Natural killer cell (primary cell): ENCODE measurements at places on chromosomes 3 and 15. TPM values are rescaled to one million over a fixed set of nuclear protein-coding genes. Genes with fewer than 3 reads are reported as not detected.

Gene LCTL
- not detected for total RNA-seq

Gene CSPG4
- 0.05 TPM for total RNA-seq

Gene ACTC1
- not detected for total RNA-seq

Gene SKOR1
- 2.1 TPM for total RNA-seq

Gene TNFSF10
- total RNA-seq, result 27.7 TPM

Gene SUCLG2
- 55.8 TPM for total RNA-seq

Gene C2CD4A
- not detected for total RNA-seq

Gene ELP6
- 18.1 TPM for total RNA-seq

Gene PXYLP1
- 13.0 TPM for total RNA-seq

Gene ANKRD63
- not detected for total RNA-seq

Gene LIPH
- total RNA-seq, result not detected

Gene PIERCE2
- total RNA-seq, result 0.47 TPM

Gene RUVBL1
- 11.9 TPM for total RNA-seq

Gene CA12
- not detected for total RNA-seq

Gene LINGO1
- not detected for total RNA-seq

Gene SCN5A
- 0.50 TPM for total RNA-seq

Gene CDHR4
- total RNA-seq, result 0.30 TPM

Gene PPARG
- total RNA-seq, result 0.21 TPM

Gene NT5DC2
- 2.2 TPM for total RNA-seq

Gene RTP3
- not detected for total RNA-seq

Gene EPB42
- total RNA-seq, result not detected

Gene TMC3
- not detected for total RNA-seq

Gene CGNL1
- not detected for total RNA-seq

Gene KBTBD13
- total RNA-seq, result not detected

Gene CCR3
- total RNA-seq, result 36.7 TPM

Gene YEATS2
- 25.8 TPM for total RNA-seq

Gene APEH
- 62.8 TPM for total RNA-seq

Gene TTLL13
- 0.18 TPM for total RNA-seq

Gene USP50
- 0.33 TPM for total RNA-seq

Gene PLA2G4B
- total RNA-seq, result 15.2 TPM

Gene FHIT
- total RNA-seq, result 3.3 TPM

Gene DNAH1
- 74.2 TPM for total RNA-seq

Gene IDH2
- 81.0 TPM for total RNA-seq

Gene MRAS
- total RNA-seq, result 1.2 TPM

Gene TGM5
- total RNA-seq, result not detected

Gene PRTG
- total RNA-seq, result not detected

Gene TRIM59
- 16.7 TPM for total RNA-seq

Gene ZNF619
- total RNA-seq, result 10.9 TPM

Gene SH2D7
- not detected for total RNA-seq

Gene ATP2B2
- total RNA-seq, result not detected

Gene RAB6B
- 1.6 TPM for total RNA-seq

Gene COX17
- total RNA-seq, result 40.6 TPM

Gene CLRN1
- not detected for total RNA-seq

Gene SLC27A2
- 0.47 TPM for total RNA-seq

Gene FETUB
- not detected for total RNA-seq
